HEK293T (cell line): ENCODE measurements at places on chromosomes 6 and 20.

DNA sequence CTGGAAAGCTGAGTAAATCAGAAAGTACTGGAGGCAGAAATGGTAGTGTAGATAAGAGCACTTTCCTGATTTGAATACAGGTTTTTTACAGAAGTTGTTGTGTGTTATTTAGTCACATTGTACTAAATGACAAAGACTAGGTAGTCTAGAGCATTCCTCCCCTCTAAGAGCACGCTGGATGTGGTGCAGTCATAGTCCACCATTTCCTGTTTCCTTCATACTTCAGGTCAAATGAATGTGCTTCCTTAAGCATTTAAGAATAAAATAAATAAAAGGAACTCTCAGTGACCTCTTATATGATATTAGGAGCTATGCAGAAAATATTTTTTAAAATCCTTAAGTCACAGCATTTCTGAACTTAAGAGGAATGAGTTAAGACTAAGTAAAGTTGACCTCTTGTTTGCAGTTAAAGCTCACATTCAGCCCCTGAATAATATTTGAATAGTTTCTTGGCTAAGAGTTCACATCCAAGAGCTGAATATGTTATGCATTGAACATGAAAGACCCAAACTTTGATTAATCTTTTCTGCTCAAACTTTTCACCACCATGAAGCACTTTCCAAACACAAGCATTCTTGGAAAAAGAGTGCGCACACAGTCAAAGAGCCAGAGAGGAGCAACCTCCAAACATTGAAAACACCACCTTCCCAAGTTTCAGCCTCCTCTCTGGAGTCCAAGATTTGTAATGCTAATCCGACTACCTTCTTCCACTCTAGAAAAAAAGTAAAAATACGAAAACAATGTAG is 53.4 kb upstream of the TMEM30A start:
- no peak for DNase-seq

- DNase-seq, result no peak
These were observed 259.1 kb upstream of the FERMT1 start for GRCh38 chr20:6381887-6382286.

GRCh38 chr6:2875359-2876191 is 27.5 kb downstream of the SERPINB9 start:
- no peak for DNase-seq

GRCh38 chr20:16553684-16554083 is 19.6 kb downstream of the KIF16B start:
- DNase-seq, result no peak

- DNase-seq, result no peak
These were observed 36.5 kb downstream of the KCTD20 start for GRCh38 chr6:36479256-36479655.
